Cardiac atrium fibroblast (primary cell): ENCODE measurements at places on chromosomes 13 and 19. TPM values are rescaled to one million over a fixed set of nuclear protein-coding genes. Genes with fewer than 3 reads are reported as not detected.

POP4 gene
- total RNA-seq = 52.7 and 87.2 TPM in 2 replicates

RXFP2 gene
- not detected in 2 replicates for total RNA-seq

COMP gene
- total RNA-seq = under 0.01 and 1.5 TPM in 2 replicates

CLEC4M gene
- not detected in 2 replicates for total RNA-seq

GAMT gene
- 24.7 and 46.7 TPM in 2 replicates for total RNA-seq

ZIM2 gene
- not detected in 2 replicates for total RNA-seq

ATP4A gene
- not detected in 2 replicates for total RNA-seq

ZNF816 gene
- 3.8 and 23.7 TPM in 2 replicates for total RNA-seq

ATP8A2 gene
- total RNA-seq = 0.36 TPM in 1 of 2 replicates, not detected in the other

NUP58 gene
- total RNA-seq = 30.7 and 38.1 TPM in 2 replicates
